ENCODE measurements at places on chromosomes 4 and X. TPM values are rescaled to one million over a fixed set of nuclear protein-coding genes. Genes with fewer than 3 reads are reported as not detected.

Gene XAGE1A
- total RNA-seq, result not detected

Gene SLITRK4
- total RNA-seq, result 0.10 TPM

DNA sequence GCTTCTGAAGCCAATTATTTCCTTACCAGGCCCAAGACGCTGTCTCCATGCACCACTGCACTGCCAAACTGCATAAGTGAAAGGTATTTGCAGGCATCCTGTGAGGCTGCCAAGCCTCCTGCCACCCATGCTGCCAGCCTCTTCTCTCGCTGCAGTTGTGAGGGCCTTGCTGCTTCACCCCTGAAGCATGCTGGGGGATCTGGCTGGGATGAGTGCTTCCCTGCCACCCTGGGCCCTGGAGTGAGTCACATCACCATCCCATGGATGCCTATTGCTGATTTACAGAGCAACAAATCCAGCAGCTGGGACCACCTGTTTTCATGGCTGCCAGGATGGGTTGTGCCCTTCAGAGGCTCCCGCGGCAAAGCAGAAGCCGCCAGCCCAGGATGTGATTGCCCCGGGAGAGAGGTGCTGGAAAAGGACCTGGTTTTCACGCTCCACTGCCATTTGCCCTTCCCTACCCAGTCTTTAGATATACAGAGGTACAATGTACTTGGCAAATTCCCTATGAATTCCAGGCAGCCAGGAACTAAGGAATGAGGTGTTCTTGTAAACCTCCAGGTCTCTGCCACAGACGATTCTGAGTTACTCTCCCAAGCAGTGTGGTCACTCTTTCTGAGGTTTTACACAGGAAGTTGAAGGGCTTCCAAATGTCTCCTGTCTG lies 41.5 kb upstream of the PTCHD1 start:
- DNase-seq, result peak; percentile 97

DNA sequence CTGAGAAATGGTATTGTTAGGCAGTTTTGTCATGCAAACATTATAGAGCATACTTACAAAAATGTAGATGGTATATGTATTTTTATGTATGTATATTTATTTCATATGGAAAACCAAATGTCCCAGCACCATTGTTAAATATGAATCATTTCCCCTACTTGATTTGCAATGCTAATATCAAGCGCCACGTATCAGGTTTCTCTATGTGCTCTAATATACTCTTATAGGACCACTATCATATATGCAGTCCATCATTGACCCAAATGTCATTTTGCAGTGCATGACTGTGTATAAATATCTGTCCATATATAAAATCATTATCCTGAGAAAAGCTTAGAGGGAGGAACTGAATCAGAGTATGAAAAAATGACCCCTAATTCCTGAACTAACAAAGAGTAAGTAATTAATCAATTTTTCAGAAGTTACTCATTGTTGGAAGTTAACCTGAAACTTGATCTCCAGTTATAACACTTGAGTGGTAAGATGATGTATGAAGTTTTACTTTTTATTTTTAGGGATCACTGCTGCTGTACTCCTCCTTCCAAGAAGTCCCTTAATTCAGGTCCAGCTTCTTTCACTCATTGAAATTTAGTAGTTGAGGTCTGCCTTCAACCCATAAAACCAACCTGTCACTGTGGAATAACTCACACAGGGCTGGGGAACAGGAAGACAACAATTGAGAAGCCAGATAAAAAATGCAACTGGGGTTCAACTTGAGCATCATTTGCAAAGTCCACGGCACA lies 134.8 kb upstream of the LDB2 start:
- DNase-seq, result no peak

Gene TMEM255A
- total RNA-seq, result not detected

GRCh38 chr4:185194924-185195888 lies 8.6 kb downstream of the CFAP97 start:
- no peak for DNase-seq

Gene ARHGAP4
- total RNA-seq, result 2.4 TPM

- DNase-seq, result no peak
These were observed 210.2 kb upstream of the ADAMTS3 start for GRCh38 chr4:72779241-72779640.

GRCh38 chr4:111924696-111925095 lies 220.6 kb upstream of the FAM241A start:
- no peak for DNase-seq

GRCh38 chr4:100826808-100827548 lies 309.2 kb upstream of the EMCN start:
- DNase-seq, result no peak

GRCh38 chr4:35918491-35918977 lies 325.8 kb downstream of the ARAP2 start:
- DNase-seq, result no peak

DNA sequence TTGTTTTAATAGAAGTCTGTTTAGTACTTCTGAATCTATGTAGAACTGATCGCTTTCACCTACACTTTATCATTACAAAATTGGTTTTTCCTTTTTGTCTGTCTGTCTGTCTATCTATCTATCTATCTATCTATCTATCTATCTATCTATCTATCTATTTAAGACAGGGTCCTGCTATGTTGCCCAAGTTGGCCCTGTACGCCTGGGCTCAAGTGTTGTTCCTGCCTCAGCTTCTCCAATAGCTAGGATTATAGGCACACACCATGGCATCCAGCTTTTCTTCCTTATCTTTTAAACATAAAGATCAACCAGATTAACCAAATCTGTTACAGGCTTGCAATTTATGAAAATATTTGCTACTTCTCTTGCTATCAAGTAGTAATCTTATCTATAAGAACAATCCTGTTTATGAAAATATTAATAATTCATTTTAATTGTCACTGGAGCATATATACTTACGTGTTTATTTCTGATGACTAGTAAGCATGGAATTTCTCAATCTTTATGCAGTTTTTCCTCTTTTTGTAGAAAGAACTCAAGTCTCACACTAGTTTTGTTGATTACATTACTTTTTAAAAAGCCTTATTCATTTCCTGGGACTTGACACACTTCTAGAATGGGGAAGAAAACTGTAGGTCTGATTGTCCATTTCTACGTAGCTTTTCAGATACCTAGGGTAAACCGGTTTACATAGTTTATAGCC lies 24.5 kb downstream of the KIAA0232 start:
- DNase-seq, result no peak

Gene RTL3
- total RNA-seq, result not detected

DNA sequence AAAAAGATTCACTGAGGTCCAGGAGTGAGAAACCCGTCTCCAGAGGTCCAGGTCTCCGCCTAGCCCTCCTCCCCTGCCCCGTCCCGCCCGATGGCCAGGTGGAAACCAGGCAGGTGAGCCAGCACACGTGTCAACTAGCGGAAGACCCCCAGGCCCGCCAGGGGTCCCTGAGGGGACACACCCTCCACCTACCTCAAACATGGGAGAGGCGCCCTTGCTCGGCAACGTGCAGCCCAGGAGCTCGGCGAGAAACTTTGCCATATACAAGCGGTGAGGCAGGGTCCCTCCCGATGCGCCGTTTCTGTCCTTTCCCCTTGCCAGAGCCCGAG lies 330.0 kb downstream of the HNRNPD start:
- DNase-seq, result no peak

Gene HMGN5
- total RNA-seq, result not detected

Gene SLC6A14
- not detected for total RNA-seq

- no peak for DNase-seq
These were observed 538.5 kb downstream of the BCOR start for GRCh38 chrX:39559229-39559628.

DNA sequence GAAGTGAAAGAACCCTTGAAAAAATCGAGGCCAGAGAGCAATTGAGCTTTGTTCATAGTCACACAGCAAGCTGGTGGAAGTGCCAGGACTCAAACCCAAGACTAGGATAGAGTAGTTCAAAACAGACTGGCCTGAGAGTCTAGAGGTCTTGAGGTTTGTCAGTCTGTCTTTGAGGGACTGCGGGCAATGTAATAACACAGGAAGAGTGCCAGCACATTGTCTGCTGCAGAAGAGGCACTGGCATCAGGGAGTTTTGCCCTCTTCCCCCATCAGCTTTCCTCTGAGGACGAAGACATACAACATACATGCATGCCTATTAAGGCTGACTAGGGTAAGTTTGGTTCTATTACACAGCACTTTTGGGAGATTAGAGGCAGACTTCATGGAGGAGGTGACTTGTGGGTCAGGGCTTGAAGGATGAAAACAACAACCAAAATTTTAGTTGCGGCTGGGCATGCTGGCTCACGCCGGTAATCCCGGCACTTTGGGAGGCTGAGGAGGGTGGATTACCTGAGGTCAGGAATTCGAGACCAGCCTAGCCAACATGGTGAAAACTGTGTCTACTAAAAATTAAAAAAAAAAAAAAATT lies 64.1 kb upstream of the LAS1L start:
- DNase-seq, result no peak

- no peak for DNase-seq
These were observed 56.9 kb downstream of the FAT1 start for GRCh38 chr4:186666750-186667149.

- peak; percentile 96 for DNase-seq
These were observed 361.2 kb downstream of the BCOR start for GRCh38 chrX:39736216-39737211.

DNA sequence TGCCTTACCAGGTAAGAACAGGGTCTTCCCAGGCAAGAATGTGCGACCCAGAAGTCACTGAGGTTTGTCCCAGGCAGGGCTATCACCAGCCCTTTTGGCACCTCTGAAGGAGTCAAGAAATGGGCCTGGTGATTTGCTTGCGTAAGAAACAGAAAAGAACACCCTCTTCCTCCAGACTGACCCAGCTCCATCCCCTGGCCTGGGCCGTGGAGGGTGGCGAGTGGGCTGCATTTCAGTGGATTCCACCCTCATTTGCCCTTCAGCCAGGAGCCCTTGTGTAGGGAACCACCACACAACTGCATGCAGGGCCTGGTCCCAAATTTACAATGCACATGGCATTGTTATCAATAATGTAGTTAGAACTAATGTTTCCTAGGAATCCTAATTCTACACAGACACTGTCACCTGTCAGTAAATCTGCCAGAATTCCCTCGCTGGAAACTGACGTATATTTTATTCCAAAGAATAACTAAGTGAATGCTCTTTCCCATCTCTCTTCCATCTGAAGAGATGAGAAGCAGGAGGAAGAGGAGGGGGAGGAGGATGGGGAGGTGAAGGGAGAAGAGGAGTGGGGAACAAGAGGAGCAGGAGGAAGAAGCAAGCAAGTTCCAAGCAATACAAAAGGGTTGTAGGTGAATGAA lies 46.6 kb downstream of the TSPAN5 start:
- DNase-seq, result no peak

Gene SUPT20HL2
- total RNA-seq, result not detected

All from MG63 (cell line).